ENCODE measurements at places on chromosomes 7 and 10. TPM values are rescaled to one million over a fixed set of nuclear protein-coding genes. Genes with fewer than 3 reads are reported as not detected.

Gene GTF2IRD1
- polyA plus RNA-seq: 22.7 TPM

Gene GPR37
- 4.8 TPM for polyA plus RNA-seq

Gene GPER1
- 12.7 TPM for polyA plus RNA-seq

Gene RNF148
- not detected for polyA plus RNA-seq

Gene AIFM2
- polyA plus RNA-seq: 17.1 TPM

GRCh38 chr7:83704564-83704963 is 55.6 kb upstream of the SEMA3E start:
- no peak for DNase-seq

DNA sequence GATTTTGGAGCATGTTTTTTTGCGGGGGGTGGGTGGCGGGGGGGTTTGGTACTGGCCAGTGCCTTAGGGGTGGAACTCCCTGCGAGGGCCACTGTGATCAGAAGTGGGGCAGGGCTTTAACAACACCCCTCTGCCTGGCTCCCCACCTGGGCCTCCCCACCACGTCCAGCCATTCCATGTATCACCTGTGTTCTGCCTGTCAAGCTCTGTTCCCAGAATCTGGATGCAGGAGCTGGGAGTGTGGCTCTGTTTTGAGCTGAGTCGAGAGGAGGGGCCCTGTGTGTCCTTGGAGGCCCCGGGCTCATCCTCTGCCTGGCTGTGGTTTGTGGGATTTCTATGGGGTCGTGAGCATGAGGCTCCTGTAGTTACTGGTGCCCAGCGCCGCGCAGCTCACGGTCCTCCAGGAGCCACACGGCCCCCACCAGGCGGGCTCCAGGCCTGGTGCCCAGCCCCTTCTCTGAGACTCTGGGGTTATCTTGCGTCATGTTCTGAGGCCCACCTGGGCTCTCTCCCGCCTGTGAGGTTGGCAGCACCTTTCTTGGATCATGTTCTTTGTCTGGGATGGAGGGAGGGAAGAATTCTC is 29.6 kb downstream of the PFKFB3 start:
- DNase-seq: no peak

DNA sequence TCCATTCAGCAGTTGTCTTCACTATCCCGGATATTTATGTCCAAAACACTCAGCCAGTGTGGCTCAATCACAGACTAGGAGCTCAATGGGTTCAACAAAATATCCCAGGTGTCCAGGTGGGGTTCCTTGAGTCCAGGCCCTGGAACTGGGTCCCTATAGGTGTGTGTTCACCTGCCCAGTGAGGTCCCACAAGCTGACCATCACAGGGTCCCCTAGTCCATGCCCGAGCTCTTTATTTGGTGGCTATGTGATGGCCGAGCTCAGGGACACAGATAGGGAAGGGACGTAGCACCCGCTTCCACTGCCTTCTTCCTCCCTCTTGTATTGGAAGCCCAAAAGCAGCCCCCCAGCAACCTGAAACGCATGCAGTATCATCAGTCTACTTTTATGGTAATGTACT is 78.9 kb upstream of the DDC start:
- DNase-seq: no peak

DNA sequence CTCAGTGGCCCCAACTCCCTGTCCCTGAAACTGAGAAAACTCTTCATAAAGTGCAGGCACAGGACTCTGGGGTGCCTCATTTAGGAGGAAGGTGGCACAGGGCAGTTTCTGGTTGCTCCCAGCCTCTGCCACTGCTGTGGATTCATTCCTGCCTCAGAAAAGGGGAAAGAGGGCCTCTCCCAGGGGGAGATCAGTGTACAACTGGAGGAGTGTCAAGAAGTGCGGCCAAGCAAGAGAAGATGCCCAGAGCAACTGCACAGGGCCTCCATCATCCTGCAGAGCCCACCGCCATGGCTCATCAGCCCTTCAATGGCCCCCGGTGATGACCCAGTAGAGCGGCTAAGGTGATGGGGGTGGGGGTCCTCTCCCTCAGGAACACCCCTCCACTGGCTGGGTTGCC is 150.3 kb downstream of the PLXNA4 start:
- DNase-seq: no peak

All from urinary bladder (tissue), 4 donors.